Eye (tissue), 1 donor: ENCODE measurements at places on chromosomes 4 and X.

- DNase-seq = no peak
These were observed 102.9 kb downstream of the COX18 start for GRCh38 chr4:72966652-72967051.

DNA sequence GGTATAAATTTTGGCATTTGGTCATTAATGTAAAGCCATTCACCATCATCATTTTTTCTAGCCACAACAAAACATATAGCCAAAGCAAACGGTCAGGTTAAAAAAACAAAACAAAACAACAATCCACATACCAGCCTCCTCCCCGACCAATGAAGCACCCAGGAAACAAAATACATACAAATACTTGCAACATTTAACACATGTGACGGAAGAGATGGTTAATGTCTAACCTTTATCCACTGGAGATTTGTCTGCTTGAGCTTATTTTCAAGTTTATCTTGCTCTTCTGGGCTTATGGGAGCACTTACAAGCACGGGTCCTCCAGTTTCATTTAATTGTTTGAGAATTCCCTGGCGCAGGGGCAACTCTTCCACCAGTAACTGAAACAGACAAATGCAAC, 857.5 kb upstream of the FTHL17 start:
- peak; percentile 1 for DNase-seq

DNA sequence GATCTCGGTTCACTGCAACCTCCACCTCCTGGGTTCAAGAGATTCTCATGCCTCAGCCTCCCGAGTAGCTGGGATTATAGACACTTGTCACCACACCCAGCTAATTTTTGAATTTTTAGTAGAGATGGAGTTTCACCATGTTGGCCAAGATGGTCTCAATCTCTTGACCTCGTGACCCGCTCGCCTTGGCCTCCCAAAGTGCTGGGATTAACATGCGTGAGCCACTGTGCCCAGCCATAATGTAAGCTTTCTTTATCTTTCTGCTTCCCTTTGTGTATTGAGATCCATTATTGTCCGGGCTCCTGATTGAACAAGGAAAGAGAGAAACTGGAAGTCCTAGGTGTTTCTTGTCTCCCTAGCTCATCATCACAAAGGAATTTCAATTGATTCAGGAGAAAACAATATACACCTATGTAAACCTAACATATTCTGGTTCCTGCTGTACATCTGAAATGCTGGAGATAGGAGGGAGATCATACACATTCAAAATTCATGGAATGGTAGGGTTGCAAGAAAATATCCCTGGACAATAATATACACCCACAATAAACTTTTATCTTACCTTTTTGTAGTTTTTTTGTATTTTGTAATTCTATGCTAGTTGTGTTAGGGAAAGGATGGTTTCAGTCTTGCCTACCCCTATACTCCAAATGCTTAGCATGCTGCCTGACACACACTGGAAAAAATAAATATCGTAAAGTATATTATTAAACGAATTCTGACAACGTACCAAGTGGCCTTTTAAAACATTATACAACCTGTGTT, 194.4 kb upstream of the HS3ST1 start:
- no peak for DNase-seq

DNA sequence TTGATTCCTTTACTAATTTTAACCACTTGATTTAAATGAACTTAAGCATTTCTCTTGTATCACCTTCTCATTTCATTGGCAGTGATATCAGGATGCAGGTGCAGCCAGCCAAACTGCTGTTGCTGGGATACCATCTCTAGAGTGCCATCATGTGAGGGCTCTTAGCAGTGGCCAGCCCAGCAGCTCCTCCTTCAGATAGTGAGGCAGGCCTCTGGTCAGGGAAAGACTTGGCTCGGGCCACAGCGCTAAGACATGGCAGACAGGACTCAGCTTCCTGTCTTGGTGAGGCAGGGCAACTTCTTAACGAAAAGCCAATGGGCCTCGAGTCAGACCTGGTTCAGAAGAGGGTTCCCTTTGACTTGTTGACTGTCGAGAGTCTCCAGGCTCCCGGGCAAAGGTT, 50.0 kb downstream of the NOP14 start:
- DNase-seq = no peak

DNA sequence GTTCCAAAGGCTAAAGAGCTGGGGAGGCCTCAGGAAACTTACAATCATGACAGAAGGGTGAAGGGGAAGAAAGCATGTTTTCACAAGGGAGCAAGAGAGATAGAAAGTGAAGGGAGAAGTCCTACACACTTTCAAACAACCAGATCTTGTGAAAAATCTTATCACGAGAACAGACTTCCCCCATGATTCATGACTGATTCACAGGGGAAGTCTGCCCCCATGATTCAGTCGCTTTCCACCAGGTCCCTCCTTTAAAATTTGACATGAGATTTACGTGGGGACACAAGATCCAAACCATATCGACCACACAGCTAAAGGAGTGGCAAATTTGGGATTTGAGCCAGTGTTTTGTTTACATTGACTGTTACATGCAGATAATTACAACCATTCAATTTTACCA, 971.1 kb upstream of the HS3ST1 start:
- DNase-seq = no peak

DNA sequence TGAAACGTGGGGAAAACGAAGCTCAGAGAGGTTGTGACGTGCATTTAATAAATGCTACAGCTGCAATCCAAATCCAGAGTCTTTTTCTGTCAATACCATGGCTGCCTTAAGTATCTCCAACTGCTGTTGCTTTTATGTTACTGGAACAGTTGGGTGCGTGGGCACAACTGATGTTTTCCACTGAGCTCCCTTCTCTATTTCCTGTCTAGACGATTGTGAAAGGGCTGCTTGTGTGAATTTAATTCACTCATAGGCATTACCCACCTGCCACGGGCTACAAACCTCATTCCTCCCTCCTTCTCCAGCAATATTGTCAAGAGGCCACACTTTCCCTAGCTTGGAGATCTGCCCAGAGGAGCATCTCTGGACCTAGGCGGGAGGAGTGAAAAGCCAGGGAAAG, 526.0 kb downstream of the MID1IP1 start:
- DNase-seq = no peak

GRCh38 chr4:47933840-47934239, 19.5 kb upstream of the NFXL1 start:
- DNase-seq = peak; percentile 66
